RPMI8226 (cell line): ENCODE measurements at places on chromosomes 3 and 15.
A peak's percentile ranks its signal among the peaks of the same experiment; 100 is the strongest.

GRCh38 chr3:179000659-179001058 is 71.0 kb downstream of the ZMAT3 start:
- DNase-seq: no peak

DNA sequence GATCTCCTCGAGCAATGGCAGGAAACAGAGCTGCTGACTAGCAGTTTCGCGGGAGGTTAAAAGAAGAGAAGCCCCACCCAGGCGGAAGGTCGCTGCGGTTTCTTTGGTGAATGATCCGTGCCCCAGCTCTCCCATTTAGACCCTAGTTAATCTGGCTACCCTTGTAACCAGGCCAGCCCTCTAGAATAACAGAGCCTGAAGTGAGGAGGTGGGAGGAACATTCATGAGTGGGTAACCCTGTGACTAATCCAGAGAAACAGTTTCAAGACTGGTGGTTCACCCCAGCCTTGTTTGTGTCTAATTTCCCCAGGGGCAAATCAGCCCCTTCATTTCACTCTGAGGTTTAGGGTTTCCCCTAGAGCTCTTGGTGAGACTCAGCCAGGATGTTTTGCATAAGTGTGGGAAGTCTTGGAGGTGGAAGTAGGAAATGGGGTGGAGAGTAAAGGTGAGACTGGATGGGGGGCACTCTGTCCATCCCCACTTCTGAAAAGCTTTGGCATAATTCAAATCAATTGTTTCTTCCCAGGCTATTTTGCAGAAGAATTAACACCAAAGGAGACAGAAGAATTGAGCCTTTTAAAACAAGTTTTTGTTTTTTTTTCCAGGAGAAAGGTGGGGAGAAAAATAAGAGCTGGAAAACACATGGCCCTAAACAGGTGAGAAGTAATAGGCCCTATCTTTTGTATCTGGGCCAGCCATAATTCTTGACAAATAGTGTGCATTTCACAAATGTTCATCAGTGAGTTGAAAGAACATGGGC is 303.1 kb downstream of the RPLP1 start:
- peak; percentile 95 for DNase-seq

DNA sequence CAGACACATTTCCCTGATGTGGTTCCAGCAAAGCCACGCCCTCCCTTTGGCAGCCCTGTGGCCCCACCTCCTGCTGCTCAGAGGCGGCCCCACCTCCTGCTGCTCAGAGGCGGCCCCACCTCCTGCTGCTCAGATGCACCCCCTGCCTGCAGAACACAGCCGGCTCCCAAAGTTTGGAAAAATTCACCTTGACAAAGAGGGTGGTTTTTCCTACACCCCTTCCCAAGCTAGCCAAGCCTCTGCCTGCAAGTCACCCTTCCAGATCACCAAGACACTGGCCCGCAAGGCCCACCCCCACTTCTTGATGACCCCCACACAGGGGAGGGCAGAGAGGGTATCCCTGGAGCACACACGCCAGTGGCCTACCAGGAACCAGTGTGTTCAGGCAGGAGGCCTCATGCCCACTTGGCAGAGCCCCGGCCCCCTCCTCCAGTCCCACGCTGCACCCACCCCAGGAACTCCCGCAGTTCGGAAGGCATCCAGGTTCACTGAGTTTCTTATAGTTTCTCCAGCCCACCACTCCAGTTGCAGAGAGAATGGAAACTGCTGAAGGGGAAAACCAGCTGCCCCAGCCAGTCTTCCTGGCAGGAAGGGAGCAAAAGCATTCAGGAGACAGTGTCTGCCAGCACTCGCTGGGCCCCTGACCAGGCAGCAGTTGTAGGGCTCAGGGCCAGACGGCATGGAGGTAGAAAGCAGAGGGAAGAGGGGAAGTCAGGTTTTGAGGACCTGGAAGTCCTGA is 2.3 kb upstream of the HAPLN3 start:
- peak; percentile 98 for DNase-seq

GRCh38 chr15:92480361-92480760 is 86.7 kb downstream of the ST8SIA2 start:
- no peak for DNase-seq

- no peak for DNase-seq
Observed at GRCh38 chr3:169886671-169887070, 16.9 kb upstream of the LRRC31 start.

- DNase-seq: no peak
Observed at GRCh38 chr3:134239538-134239937, 11.1 kb downstream of the RYK start.

GRCh38 chr3:30605005-30605404 is 1.4 kb upstream of the TGFBR2 start:
- no peak for DNase-seq

DNA sequence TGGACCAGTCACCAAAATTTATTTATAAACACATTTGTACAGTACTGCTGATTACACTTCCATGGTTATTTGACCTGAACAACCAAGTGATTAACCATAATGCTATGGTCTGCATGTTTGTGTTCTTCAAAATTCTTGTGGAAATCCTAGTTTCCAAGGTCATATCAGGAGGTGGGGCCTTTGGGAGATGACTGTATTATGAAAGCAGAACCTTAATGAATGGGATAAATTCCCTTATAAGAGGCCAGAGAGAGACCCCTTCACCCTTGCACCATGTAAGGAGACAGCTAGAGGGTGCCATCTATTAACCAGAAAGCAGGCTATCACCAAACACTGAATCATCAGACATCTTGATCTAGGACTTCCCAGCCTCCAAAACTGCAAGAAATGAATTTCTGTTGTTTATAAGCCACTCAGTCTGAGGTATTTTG is 1.9 kb downstream of the SCAPER start:
- DNase-seq: peak; percentile 42

DNA sequence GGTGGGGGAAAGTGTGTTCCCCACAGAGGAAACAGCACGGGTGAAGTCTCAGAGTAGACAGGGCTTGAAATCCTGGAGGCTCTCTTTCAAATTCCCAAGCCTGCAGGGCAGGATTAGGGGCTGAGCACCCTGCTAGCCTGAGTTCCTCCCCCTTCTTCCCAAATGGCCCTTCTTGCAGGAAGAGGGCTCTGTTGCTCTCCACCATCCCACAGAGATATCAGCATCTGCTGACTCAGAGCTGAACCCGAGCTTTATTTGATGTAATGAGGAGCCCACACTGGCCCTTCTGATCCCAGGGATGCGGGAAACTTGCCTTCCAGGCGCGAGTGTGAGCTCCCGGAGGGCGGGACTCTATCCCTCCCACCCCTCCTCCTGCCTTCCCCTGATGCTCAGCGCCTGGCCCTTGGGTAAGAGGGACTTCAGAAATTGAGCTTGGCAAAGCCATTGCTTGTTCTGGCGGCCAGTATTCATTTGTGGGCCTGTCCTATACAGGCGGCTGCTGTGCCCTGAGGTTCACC is 1.4 kb upstream of the STRA6 start:
- DNase-seq: no peak

- DNase-seq: no peak
Observed at GRCh38 chr15:70119911-70120508, 22.3 kb upstream of the TLE3 start.

DNA sequence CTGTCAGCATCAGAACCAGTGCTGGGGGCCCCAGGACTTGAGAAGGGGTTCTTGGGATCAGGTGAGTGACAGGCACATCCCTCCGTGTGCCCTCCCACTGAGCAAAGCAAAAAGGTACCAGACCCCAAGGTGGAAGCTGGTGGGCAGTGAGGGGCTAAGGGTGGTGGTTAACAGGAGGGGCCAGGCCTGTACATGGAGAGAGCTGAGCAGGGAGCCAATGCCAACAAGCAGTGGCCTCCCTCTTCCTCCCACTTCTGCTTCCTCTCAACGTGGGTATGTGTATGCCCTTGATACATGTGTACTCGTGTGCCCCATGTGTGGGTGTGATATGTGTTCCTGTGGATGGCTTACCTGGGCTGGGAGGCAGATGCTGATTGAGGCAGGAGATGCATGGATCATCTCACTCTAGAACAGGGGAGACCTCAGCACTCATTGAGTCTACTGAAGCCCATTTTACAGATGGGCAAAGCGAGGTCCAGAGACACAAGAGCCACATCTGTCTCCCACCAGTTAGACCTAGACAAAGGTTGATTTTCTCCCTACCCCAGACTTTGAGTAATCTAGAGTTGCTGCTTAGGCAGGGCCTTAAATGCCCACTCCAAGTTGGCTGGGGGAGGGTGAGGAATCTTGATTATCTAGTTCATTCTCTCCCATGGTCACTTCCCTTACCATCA is 945 bp downstream of the VIPR1 start:
- DNase-seq: no peak

DNA sequence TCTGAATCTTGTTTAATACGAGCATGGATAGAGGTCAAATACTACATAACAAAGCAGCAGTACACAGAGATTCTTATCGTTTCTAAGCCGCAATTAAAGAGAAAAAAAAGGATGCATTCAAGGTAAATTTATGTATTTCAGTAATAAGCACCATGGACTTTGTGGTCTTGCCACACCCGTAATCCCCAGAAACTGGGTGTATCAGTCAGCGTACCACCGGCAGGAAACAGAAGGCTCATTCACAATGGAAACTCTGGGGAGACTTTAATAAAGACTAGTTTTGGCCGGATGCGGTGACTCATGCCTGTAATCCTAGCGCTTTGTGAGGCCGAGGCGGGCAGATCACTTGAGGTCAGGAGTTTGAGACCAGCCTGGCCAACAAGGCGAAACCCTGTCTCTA is 81.9 kb upstream of the ZNF280D start:
- DNase-seq: no peak

- no peak for DNase-seq
Observed at GRCh38 chr3:6860954-6861624, at the start of gene GRM7. Gene GRM7 (plus strand): TSS chr3:6861115.

DNA sequence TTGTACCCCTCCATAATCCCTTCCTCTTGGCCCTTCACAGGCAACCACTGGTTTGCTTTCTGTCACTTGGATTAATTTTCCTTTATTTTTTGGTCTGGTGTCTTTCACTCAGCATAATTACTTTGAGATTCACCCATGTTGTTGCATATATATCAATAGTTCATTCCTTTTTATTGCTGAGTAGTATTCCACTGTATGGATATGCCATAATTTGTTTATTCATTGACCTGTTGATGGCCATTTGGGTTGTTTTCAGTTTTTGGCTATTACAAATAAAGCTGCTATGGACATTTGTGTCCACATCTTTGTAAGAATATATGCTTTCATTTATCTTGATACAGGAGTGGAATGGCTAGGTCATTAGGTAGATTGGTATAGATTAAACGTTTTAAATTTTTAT is 5.9 kb upstream of the ZNF621 start:
- DNase-seq: no peak

GRCh38 chr3:175349168-175349567 is 490.0 kb downstream of the NAALADL2 start:
- peak; percentile 70 for DNase-seq

- DNase-seq: no peak
Observed at GRCh38 chr3:143514109-143514508, 334.2 kb downstream of the SLC9A9 start.

- DNase-seq: no peak
Observed at GRCh38 chr3:90241481-90241880, 1134.1 kb downstream of the EPHA3 start.

GRCh38 chr15:100050877-100051786 is 290.6 kb downstream of the ADAMTS17 start:
- no peak for DNase-seq

GRCh38 chr3:17494117-17494809 is 248.2 kb downstream of the TBC1D5 start:
- DNase-seq: no peak

DNA sequence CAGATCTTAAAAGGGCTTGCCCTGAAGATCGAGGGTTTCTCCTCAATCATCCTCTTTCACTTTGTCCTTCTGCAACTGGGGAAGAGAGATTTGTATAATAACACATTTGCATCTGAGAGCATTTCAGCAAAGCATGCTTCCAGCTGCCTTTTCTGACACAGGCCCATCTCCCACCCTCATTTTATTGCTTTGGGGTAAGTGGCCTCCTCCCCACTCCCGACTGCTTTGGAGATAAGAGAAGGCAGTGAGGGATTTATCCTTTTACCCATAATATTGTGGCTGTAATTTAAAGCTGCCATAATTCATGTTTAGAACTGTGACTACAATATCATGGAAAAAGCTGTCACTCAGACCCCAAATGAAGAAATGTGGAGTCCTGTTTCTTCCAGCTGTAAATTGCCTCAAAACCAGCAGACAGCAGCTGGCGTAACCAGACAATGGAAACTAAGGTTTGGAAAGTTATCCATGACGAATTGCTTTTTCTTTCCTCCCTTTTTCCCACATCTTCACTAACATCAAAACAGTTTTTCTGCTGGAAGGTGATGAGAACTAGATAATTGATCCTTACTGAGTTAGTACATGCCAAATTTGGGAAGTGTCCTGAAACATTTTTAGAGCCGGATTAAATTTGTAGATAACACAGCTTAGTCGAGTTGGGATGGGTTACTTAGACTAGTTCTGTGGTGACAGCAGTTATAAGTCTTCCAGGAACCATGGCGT is 104.2 kb upstream of the PFN2 start:
- DNase-seq: no peak

DNA sequence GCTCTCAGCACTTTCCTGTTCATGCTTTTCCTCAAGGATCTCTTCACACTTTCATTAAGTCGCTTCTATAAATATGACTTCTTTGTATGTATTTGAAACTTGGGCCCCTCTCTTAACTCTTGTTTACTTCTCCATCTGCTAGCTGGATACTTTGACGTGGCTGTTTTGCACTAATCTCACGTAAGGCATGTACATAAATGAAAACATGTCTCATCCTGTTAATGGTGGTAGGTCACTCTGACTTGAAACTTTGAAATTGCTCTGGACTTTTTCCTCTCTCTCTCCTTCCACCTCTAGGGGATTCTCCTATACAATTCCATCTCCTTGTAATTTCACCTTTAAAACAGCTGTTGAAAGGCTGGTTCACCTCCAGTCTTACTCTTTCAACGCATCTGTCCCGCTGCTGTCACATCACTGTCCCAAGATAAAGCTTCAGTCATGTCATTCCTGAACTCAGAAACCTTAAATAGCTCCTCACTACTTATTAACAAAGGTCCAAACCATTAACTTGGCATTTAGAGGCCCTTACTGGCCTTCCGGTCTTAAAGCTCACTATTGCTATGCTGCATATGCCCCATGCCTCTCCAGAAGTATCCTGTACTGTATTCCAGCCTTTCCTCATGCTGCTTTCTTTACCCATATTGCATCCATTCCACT is 1.2 kb downstream of the BLOC1S6 start:
- DNase-seq: no peak

DNA sequence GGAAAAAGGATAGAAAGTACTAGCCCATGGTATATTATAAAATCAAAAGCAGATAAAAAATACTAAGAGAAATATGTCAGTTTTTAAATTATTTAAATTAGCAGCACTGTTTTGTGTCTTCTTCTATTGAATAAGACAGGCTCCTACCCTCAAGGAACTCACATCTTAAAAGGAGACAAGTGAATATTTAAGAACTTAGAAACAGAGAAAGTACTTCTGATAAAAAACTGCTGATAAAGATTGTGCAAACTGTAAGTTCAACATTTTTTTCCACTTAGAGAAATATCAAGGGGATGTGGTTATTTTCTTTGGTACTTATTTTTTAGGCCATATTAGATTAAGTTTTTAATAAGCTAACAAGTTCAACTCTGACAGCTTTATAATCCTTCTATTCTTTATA is 3.0 kb upstream of the ANKRD28 start:
- DNase-seq: no peak

GRCh38 chr3:127697551-127698240 is 24.9 kb downstream of the ABTB1 start:
- DNase-seq: peak; percentile 25

- DNase-seq: no peak
Observed at GRCh38 chr3:67462187-67462586, 192.2 kb downstream of the SUCLG2 start.

GRCh38 chr3:193851941-193852674 is 259.1 kb downstream of the OPA1 start:
- no peak for DNase-seq

- DNase-seq: no peak
Observed at GRCh38 chr3:32593903-32594525, 23.4 kb upstream of the DYNC1LI1 start.

- no peak for DNase-seq
Observed at GRCh38 chr3:114809668-114810413, 337.2 kb downstream of the ZBTB20 start.
